Cortex of kidney (tissue), 1 donor: ENCODE measurements at places on chromosomes 1 and 21.

- DNase-seq, result no peak
Observed at GRCh38 chr1:171742577-171742922, 685 bp upstream of the VAMP4 start.

- no peak for DNase-seq
Observed at GRCh38 chr1:195345149-195345548, 1263.1 kb downstream of the KCNT2 start.

GRCh38 chr1:147840909-147841308 lies 61.7 kb upstream of the GJA8 start:
- no peak for DNase-seq

- DNase-seq, result no peak
Observed at GRCh38 chr1:217892750-217893149, 261.6 kb downstream of the SPATA17 start.

DNA sequence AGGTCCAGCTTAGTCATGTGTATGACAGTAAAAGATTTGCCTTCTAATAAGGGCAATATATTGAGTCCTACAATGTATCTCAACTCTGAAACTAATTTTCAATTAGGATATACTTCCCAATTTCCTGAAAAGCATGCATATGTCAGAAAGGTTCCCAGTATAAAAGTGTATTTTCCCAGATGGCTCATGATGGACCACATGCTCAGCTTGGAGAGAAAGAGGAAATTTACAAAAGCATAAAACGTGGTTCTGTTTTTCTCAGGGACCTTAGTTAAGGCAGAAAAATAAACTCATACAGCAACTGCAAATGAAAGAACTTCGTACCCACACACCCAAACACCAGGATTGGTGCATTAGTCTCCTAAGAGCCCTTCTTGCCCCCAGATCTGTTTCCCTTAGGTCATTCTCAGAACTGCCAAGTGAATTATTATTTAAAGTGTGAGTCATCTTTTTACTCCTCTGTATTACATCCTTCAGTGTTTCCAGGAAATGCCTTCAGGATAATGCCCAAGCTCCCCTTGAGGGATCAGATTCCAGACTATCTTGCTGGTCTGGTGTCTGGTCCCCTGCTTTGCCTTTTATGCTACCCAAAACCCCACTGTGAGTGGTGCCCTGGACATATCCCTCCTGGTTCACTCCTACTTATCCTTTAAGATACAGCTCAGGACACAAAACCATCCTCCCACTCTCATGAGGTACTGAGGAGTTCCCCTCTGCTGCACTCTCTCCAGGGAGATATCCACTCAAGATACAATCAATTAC lies 57.4 kb downstream of the SSX2IP start:
- DNase-seq, result no peak

DNA sequence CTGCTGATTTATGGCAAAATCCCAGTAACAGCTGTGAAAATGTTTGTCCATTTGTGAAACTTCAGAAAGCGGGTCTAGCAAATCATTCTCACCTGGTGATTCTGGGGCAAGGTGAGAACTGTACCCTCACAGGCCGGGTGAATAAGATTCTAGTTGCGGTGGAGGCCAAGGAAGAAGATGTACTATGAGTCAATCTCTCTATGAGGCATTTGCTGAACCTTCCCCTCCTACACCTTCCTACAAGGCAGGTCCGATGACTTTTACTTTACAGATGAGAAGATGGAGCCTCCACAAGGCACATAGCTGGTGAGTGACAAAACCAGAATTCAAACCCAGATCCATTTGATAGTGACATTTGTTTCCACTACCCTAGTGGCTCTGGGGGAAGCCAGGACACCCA lies 72.7 kb downstream of the BACH1 start:
- no peak for DNase-seq

- DNase-seq, result no peak
Observed at GRCh38 chr1:94067196-94067595, 53.8 kb downstream of the ABCA4 start.

- no peak for DNase-seq
Observed at GRCh38 chr1:9852410-9853248, 28.9 kb upstream of the CLSTN1 start.

DNA sequence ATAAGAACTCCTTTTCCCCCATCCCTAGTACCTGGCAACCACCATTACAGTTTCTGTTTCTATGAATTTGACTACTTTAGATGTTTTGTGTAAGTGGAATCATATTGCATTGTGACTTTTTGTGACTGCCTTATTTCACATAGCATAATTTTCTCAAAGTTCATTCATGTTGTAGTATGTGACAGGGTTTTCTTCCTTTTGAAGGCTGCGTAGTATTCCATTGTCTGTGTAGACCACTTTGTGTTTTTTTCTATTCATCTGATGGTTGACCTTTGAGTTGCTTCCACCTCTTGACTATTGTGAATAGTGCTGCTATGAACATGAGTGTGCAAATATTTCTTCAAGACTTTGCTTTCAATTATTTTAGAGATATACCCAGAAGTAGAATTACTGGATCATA lies 225.8 kb upstream of the L1TD1 start:
- DNase-seq, result no peak

- no peak for DNase-seq
Observed at GRCh38 chr1:71089536-71090270, 8.9 kb upstream of the ZRANB2 start.

DNA sequence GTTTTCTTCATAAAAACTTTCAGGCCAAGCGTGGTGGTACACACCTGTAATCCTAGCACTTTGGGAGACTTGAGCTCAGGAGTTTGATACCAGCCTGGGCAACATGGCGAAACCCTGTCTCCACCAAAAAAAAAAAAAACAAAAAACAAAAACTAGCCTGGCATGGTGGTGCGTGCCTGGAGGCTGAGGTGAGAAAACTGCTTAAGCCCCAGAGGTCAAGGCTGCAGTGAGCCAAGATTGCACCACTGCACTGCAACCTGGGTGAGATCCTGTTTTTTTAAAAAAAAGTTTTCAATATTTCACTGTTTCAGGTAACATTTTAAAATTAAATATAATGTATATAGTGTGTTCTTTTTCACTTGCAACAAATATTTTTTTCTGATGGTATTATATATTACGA lies 13.5 kb upstream of the B3GALT2 start:
- no peak for DNase-seq

DNA sequence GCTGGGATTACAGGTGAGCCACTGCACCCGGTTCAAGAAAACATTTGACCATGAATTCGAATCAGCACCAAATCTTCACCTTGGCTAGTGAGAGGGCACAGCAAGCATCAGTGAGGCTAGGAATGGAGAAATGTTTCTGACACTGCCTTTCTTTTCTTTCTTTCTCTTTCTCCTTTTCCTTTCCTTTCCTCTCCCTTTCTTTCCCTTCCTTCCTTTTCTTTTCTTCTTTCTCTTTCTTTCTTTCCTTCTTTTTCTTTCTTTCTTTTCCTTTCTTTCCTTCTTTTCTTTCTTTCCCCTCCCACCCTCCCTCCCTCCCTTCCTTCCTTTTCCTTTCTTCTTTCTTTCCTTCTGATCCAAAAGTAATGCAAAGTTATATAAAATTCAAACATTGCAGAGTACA lies 40.9 kb downstream of the GFI1 start:
- DNase-seq, result no peak

- DNase-seq, result no peak
Observed at GRCh38 chr1:100731758-100732157, 12.2 kb downstream of the VCAM1 start.

- no peak for DNase-seq
Observed at GRCh38 chr1:43671626-43672330, 21.8 kb downstream of the KDM4A start.

DNA sequence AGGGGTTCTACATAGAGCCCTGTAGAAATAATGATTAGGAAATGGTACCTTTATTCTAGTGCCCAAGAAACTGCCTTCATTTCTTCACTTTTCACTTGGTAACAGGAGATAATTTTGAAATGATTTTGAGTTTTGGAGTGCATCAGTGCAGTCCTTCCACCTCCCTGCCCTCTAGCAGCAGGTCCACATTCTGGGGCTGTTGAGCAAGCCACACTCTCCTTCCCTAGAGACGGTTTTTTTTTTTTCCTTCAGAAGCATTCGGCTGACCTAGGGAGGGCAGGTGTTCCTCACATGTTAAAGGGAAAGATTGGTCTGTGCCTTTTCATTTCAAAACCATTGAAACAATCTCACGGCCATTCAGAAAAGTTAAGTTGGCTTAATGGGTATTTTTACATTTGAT lies 39.8 kb downstream of the SLC37A1 start:
- DNase-seq, result no peak

DNA sequence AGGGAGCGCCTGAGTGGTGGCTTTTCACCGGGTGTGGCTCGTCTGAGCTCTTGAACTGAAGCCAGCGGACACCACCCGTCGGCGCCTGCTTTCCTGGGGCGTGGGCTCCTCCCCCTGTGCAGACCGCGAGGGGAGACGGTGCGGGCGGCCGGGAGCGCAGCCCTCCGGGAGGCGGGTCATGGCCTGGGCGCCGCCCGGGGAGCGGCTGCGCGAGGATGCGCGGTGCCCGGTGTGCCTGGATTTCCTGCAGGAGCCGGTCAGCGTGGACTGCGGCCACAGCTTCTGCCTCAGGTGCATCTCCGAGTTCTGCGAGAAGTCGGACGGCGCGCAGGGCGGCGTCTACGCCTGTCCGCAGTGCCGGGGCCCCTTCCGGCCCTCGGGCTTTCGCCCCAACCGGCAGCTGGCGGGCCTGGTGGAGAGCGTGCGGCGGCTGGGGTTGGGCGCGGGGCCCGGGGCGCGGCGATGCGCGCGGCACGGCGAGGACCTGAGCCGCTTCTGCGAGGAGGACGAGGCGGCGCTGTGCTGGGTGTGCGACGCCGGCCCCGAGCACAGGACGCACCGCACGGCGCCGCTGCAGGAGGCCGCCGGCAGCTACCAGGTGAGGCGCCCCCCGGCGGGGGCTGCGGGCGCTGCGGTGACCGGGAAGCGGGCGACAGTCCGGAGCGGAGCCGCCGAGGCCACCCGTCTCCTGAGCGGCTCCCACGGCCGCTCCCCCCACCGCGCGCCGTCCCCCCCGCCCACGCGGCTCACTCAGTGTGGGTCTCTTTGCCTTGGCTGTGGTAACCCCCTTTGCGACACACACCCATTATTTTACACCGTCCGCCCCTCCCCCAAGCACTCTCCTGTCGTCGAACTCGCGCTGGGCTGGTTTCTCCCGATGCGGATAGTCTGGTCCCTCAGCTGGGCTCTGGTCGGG lies at the start of gene TRIM58:
Gene TRIM58 (plus strand): TSS at position 119 of the 916 bp plus-strand sequence. CDS start 60 bp downstream, at position 179.
- no peak for DNase-seq

DNA sequence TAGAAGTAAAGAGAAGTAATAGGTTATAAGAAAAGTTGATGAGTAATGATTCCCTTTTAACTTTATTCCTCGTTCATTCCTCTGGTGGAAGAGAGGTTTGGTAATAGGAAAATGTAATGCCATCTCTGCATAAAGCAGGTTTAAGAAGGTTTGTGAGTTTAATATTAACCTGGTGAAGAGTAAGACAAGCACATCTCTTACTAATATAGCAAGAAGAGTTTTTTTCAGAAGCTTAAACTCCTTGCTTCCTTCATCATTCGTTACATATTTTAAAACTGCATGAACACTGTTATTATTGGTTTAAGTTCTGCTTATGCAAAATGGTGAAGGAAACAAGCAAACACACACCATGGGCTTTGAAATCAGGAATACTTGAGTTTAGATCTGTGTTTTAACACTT lies 9.2 kb upstream of the PLA2G4A start:
- no peak for DNase-seq

DNA sequence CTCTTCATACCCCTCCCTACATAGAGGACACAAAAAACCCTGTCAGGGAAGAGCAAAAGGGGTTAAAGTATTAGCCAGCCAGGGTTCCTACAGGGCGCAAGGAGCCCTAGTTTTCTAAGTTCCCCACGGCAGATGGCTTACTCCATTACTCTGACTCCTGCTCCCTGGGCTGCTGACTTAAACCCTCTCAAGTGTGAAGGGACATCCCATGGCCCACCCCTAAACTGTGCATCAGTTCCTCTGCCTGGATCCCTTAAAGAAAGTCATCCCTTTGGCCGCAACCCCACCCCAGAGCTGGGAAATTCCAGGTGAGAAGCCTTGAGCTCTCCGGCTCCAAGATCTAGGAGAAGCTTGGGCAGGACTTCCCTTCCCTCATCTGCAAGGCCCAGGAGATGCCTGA lies 236.0 kb downstream of the TOMM20 start:
- DNase-seq, result no peak

GRCh38 chr1:172960454-172961208 lies 90.1 kb downstream of the TNFSF18 start:
- no peak for DNase-seq
